ENCODE measurements at places on chromosomes 3 and 15.

GRCh38 chr3:192042116-192042515 is 581.2 kb downstream of the PYDC2 start:
- no peak for DNase-seq

DNA sequence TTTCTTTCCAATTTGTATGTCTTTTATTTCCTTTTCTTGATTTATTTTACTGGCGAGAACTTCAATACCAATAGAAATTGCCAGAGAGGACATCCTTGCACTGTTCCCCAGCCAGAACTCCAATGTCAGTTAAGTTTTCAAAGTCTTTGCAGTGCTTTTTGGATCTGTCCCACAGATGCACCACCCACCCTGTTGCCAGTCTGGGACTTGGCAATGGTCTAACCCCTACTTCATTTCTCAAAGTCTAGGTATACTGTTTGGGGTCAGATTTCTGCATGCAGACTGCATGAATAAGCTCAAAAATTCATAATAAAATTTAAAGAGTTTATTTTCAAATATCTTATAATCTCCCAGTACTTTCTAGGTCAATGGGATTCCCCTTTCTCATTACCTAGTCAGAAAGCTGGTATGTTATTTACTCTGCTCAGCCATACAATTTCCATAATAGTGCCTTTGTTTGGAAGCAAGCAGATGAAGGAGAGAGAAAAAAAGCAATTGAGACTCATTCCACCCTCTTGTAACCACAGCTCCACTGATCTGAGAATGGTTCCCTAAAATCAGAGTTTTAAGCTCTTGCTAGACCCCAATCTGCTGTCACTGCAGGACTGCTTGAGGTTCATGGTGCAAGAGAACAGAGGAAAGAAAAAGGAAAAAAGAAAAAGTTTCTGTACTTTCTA is 125.9 kb upstream of the PLXND1 start:
- no peak for DNase-seq

- no peak for DNase-seq
Observed at GRCh38 chr15:63476229-63476632, 28.2 kb upstream of the USP3 start.

- peak; percentile 42 for DNase-seq
Observed at GRCh38 chr3:57126244-57126643, 38.9 kb downstream of the IL17RD start.

- DNase-seq, result no peak
Observed at GRCh38 chr3:143276592-143276991, 157.0 kb downstream of the CHST2 start.

Measured in neural progenitor cell (in vitro differentiated cells).